ENCODE measurements at places on chromosomes 12 and 14.
A peak's percentile ranks its signal among the peaks of the same experiment; 100 is the strongest.

- no peak for DNase-seq
Measured at GRCh38 chr12:93022603-93023340, 93.7 kb upstream of the EEA1 start.

DNA sequence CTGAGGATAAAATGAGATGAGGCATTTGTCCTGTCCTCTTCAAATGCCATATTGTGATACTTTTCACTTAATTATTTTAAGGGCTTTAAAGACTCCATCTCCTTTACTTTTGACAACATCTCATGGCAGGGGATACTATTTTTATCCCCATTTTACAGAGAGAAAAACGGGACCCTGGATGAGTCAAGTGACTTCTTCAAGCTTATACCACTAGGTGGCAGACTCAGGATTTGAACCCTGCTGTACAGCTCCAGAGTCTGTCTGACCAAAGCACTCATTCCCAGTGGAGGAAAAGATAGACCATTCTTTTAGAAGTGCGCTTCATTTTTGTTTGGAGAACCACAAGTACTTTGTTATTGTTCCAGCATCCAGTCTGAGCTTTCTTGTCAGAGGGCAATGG, 1.7 kb upstream of the SMOC1 start:
- no peak for DNase-seq

- DNase-seq = no peak
Measured at GRCh38 chr12:9248435-9248834, 40.2 kb upstream of the PZP start.

GRCh38 chr12:110869026-110869425, 22.2 kb downstream of the CCDC63 start:
- DNase-seq = no peak

- no peak for DNase-seq
Measured at GRCh38 chr14:72722201-72722785, 171.6 kb downstream of the DPF3 start.

DNA sequence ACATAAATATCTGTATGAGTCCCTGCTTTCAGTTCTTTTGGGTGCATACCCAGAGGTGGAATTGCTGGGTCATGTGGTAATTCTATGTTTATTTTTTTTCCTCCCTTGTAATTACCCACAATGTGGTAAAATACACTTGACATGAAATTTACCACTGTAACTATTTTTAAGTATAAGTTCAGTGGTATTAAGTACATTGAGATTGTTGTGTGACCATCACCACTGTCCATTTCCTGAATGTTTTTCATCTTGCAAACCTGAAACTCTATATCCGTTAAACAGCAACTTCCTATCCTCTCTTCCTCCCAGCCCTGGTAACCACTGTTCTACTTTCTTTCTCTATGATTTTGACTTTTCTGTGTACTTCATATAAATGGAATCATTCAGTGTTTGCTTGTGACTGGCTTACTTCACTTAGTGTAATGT, 51.4 kb downstream of the BORCS5 start:
- no peak for DNase-seq

GRCh38 chr12:101795013-101795412, 35.7 kb downstream of the GNPTAB start:
- no peak for DNase-seq

GRCh38 chr12:38886064-38886463, 19.3 kb downstream of the CPNE8 start:
- DNase-seq = no peak

GRCh38 chr12:58639318-58639934, 280.9 kb downstream of the LRIG3 start:
- DNase-seq = no peak

GRCh38 chr12:52178443-52178842, 13.4 kb downstream of the KRT80 start:
- no peak for DNase-seq

GRCh38 chr14:83085136-83085535, 1551.5 kb upstream of the SEL1L start:
- no peak for DNase-seq

GRCh38 chr12:130752692-130753230, 36.7 kb upstream of the RIMBP2 start:
- DNase-seq = no peak

GRCh38 chr12:1491983-1492697, 102.2 kb downstream of the FBXL14 start:
- no peak for DNase-seq

- no peak for DNase-seq
Measured at GRCh38 chr12:6058481-6059161, 65.8 kb downstream of the VWF start.

GRCh38 chr12:100437038-100437841, 36.4 kb upstream of the NR1H4 start:
- DNase-seq = peak; percentile 7

DNA sequence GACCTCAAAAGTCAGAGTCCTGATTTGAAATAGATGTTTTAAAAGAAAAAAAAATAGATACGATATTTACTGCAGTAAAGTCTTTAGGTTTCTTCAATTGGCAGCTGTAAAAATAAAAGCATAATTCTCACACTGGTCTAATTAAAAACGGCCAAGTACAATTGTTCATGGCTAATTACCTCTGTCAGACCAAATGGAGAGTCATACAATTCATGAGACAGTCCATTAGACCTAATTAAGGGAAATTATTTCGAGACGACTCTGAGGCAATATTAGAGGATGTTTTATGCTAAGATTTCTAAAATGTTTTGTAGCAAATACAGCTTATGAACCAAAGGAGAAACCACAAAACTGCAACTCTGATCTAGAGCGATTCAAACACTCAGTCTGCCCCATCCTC, 131.3 kb downstream of the PHLDA1 start:
- DNase-seq = no peak

DNA sequence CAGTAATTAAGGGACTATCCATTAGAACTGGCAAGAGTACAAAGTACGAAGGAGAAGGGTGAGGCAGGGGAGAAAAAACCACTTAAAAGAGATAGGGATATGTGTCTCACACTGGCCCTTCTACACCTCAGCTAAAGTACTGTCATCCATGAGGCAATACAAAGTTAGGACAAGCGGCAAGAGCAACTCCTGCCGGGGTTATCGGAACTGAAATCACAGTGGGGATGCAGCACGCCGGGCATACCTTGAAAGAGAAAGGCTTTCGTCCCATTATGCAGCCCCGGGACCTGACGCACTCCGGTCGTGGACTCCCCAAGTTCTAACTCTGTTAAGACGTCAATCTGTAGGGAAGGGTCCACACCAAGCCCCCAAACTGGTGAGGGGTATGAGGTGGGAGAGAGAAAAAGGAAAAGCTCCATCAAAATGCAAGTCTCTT, 1.1 kb downstream of the NELL2 start:
- DNase-seq = no peak

GRCh38 chr12:111102102-111102739, 181.8 kb upstream of the MYL2 start:
- no peak for DNase-seq

GRCh38 chr14:81018251-81018650, 62.8 kb downstream of the TSHR start:
- no peak for DNase-seq

DNA sequence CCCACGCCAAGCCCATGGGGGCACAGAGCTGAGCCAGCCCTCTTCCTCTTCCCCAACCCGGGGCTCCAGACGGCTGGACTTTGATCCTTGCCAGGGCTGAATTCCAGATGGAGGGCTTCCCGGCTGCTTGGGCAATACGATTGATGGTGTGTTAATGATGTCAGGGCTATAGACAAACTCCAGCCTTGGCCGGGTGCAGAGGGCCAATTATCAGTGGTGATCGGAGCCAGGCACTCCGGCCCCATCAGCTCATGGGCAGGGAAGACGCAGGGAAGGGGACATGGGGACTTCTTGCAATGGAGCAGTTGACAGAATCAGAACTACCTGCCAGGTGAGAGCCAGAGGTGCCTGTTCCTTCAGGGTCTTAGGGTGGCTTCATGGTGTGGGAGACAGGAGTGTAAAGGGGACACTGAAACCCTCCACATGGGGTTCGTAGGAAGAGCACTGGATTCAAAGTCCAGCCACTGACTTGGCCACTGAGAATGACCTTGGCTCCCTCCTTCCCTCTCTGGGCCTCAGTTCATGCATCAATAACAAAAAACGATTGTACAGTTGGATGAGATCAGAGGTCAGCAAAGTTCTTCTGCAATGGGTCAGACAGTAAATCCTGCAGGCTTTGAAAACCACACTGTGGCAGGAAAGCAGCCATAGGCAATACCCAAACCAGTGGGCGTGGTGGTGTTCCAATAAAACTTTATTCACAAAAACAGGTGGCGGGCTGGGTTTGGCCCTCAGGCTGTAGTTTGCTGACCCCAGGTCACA, 333.7 kb downstream of the MED13L start:
- no peak for DNase-seq

- no peak for DNase-seq
Measured at GRCh38 chr12:55658212-55658611, 21.5 kb downstream of the OR10P1 start.

- DNase-seq = no peak
Measured at GRCh38 chr12:76313299-76313698, 34.9 kb downstream of the BBS10 start.

GRCh38 chr12:48988030-48988649, 10.0 kb downstream of the WNT1 start:
- DNase-seq = peak; percentile 76

DNA sequence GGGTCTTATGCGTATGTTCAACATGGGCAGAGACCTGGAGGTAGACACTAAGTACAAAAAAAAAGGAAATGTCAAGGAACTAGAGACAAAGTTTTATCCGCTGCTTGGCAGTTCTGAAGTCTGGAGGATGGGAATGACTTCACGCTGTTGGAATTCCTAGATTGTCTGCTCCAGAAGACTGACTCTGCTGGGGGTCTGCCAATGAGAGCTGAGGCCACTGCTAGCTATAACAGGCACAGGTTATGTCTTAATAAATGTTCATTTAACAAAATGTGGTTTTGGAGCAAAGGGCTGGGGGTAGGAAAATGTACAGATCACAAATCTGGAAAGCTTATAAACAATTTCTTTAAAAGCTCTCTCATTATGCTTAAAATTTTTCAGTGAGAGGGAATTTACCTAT, 5.9 kb downstream of the RNASE8 start:
- no peak for DNase-seq

DNA sequence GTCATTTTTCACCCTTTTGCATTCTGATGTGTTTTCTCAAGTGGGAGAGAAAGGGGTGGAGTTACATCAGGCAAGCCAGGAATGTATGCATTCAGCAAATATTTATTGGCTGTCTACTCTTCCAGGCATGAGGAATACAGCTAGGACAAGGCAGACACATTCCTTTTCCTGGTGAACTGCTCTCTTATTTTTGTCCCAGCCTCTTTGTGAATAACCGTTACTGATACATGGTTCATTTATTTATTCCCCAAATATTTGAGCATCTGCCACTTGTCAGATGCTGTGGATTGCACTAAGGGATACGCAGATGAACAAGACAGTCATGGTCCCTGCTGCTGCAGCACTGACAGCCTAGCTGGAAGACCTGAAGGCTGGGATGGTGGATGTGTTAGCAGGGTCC, 6.1 kb downstream of the PELI2 start:
- no peak for DNase-seq

DNA sequence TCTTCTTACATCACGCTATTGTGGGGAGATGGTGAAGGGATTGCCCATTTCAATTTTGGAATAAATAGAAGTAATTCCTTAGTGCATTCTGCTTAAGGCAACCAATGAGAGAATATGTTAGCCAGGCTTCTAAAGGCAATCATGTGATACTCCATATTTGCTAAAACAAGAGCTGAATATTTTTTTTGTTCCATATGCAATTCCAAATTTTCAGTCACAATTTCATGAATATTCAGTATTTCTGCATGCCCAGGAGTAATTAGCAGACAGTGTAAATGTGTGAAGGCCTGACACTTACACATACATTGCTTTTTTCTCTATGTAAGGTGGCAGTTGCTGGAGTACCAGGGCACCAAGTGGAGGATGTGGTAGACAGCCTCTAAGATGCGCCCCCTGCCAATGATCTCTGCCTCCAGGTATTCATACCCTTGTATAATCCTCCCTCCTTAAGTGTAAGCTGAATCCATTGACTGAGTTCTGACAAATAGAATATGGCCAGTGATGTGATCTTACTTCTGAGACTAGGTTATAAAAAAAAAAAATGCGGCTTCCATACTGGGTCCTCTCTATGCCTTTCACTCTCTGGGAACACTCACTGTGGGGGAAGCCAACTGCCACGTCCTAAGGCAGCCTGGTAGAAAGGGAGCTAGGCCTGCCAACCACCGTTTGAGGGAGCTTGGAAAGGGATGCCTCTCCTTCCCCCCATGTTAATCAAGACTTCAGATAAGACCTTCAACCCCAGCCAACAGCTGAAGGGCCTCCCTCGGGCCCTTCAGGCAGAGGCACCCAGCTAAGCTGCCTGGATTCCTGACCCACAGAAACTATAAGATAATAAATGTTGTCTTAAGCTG, 62.7 kb upstream of the PTGR2 start:
- no peak for DNase-seq

- no peak for DNase-seq
Measured at GRCh38 chr14:99728231-99728920, 44.3 kb downstream of the CYP46A1 start.

DNA sequence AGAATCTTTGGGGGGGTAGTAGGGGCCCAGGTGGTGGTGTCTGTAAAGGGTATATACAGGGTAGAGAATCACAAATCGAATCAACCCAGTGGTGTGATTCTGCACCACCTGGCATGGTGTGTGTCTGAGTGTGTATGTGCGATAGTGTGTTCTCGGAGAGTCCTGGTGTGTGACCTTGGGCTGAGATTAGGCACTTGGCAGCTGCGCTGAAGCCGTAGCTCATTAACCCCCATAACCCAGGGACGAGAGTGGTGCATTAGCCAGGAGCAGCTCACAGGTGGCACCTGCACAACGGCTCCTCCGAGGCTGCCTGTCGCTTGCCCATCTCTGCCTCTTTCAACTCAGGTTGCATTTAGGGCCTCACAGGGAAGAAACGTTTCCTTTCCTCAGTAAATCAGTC, 15.6 kb upstream of the TESC start:
- no peak for DNase-seq

DNA sequence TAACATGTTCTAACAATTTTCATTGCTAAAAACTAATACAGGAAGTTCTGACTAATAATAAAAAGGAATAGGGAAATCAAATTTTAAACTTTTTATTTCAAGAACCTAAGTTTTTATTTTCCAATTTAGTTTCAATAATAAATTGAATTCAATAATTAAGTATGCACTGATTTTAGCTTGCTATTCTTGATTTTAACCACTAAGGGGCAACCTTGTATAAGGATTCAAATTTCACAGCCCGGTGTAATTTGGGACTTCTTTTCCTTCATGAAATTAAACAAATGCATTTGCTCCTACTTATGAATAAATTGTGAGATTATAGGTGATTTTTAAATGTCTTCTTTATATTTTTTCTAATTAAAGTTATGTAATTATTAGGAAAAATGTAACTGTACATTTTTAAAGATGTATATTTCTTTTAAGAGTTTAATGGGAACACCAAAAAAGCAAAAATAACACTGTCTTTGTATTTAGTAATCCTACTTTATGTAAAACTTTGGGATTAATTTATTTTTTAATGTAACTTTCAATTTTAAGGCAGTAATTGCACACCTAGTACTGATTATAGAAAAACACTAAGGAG, 241.4 kb upstream of the PDZRN4 start:
- no peak for DNase-seq

- DNase-seq = no peak
Measured at GRCh38 chr12:95720146-95720545, 70.4 kb downstream of the NTN4 start.

GRCh38 chr14:72600551-72601330, 293.2 kb downstream of the DPF3 start:
- DNase-seq = no peak

- no peak for DNase-seq
Measured at GRCh38 chr12:67989184-67989920, at the start of gene IFNG-AS1. Gene IFNG-AS1, plus strand, starts transcription at chr12:67989447.

- no peak for DNase-seq
Measured at GRCh38 chr14:91330856-91331255, 86.4 kb upstream of the GPR68 start.
